Activated CD8-positive, alpha-beta T cell treated with anti-CD3 and anti-CD28 coated beads, Interleukin-2, amount 10 ng/mL, durations not matched to agents 7 days and 5 days (primary cell): ENCODE measurements at places on chromosomes 13 and 19. TPM values are rescaled to one million over a fixed set of nuclear protein-coding genes. Genes with fewer than 3 reads are reported as not detected.

GRCh38 chr19:17953869-17954268 is 13.0 kb upstream of the KCNN1 start:
- DNase-seq: no peak

- DNase-seq: peak; percentile 56
These were observed 4.5 kb upstream of the ARHGAP45 start for GRCh38 chr19:1062387-1063029.

- DNase-seq: no peak
These were observed 15.1 kb downstream of the SAFB start for GRCh38 chr19:5637971-5638370.

- DNase-seq: no peak
These were observed 40.5 kb downstream of the KLF12 start for GRCh38 chr13:74093691-74094090.

GRCh38 chr13:100484702-100485101 is 103.9 kb downstream of the GGACT start:
- DNase-seq: no peak

DNA sequence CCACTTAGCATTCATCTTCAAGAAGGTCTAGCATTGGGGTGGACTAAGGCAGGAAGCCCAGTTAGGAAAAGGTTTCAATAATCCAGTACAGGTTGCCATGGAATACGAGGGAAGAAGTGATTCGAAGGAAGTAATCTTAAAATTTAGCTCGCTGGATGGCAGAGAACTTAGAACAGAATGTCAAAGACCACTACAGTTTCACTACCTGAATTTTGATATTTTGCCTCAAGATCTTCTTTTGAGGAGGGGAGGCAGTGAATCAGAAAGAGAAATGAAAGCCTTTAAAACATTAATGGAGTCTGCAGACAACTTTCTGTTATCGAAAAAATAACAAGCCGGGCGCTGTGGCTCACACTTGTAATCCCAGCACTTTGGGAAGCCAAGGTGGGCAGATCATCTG is 7.0 kb upstream of the RAB8A start:
- DNase-seq: no peak

- DNase-seq: no peak
These were observed 48.0 kb upstream of the ADGRE5 start for GRCh38 chr19:14333101-14333871.

- DNase-seq: no peak
These were observed 758 bp upstream of the ZNF888 start for GRCh38 chr19:52923778-52924593.

DNA sequence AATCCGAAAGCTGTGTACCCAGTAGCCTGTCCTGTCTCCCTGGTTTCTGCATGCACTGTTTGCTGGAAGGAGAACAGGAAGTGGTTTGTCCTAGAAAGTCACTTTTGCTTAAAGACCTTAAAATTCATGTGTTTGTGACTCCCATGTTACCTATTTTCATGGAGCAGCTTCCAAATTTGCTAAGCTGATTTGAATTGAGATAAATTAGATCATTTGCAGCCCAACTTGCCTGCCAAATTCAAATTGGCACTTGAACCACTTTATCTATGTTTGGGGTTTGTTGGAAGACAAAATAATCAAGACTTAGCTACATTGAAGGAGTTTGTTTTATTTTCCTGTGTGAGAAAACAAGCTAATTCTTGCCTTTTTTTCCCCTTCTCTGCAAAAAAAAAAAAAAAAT is 532.5 kb downstream of the DIAPH3 start:
- no peak for DNase-seq

DNA sequence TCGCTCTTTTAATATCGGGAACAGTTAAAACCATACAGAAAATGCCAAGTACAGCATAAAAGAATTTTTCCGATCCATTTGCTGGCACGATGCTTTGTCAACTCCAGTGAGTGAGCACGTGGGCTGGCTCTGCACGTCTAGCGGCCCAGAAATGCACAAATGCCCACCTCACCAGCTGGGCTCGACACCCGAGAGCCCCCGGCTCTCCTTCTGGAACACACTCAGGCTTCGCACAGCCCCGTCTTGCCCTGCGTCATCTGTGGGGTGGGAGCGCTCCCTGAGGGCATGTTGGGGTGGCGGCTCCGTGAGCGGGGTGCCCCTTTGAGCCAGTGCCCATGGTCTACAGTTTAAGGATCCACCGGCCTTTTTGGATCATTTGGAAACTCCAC is 24.5 kb downstream of the ATP4B start:
- no peak for DNase-seq

- DNase-seq: no peak
These were observed 174.3 kb upstream of the NBEA start for GRCh38 chr13:34767778-34768177.

DNA sequence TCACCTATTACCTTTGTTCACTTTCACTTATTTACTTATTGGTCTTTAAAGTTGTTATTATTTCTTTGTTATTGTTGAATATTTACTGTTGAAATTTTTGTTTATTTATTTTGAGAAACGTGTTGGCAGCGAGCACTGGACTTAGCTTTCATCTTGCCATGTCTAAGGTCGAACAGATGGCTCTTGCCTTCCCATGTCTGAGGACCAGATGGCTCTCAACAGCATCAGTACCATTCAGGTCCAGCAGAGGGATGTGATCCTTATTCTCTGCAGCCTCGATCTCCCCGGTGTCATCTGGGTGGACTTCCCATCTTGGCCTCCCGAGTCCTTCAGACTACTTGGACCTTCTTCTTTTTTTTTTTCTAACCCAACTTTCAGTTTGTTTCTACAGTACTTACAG is 1437.6 kb downstream of the UQCRFS1 start:
- DNase-seq: no peak

- DNase-seq: no peak
These were observed 1509.9 kb downstream of the SLITRK5 start for GRCh38 chr13:89181041-89181440.

GRCh38 chr13:75554981-75555380 is 5.4 kb downstream of the UCHL3 start:
- no peak for DNase-seq

DNA sequence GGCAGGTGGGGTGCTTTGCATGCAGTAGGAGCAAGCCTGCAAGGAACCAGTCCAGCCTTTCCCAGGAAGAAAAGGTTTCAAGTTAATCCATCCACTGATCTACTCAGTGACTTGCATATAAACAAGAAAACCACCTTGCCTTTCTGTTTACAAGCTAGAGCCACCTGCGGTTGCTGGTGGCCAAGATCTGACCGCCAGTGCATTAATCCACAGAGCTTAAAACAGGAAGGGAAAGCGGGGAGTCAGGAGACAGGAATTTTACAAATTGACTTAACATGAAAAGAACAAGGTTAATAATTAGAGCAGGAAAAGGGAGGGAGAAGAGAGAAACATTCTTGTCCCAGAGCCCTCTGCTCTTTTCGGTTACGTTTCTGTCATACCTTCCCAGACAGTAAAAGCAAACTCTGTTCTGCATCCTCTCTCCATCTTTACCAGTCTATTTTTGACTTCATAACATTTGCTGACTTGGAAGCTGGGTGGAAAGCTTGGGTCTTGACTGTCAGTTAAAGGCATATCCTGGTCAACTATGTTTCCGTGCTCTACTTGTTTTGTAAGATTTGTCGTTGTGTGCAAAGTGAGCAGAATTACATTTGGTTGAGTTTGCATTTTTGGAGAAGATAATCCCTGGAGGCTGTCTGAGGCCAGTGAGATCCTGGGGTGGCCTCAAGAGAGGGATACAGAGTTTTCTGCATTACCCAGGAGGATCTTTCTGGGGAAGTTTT is 760.6 kb downstream of the EFNB2 start:
- no peak for DNase-seq

FPR1 gene
- not detected for total RNA-seq

SULT2A1 gene
- total RNA-seq: not detected

CGB2 gene
- total RNA-seq: not detected

HAUS8 gene
- 66.0 TPM for total RNA-seq

C1QTNF9B gene
- total RNA-seq: not detected

CNFN gene
- not detected for total RNA-seq

OLFM4 gene
- not detected for total RNA-seq

MIR17HG gene
- 9.9 TPM for total RNA-seq

FUT3 gene
- total RNA-seq: not detected

ADGRE3 gene
- total RNA-seq: not detected

WDR62 gene
- total RNA-seq: 44.5 TPM
